ENCODE measurements at places on chromosomes 2 and 18.

DNA sequence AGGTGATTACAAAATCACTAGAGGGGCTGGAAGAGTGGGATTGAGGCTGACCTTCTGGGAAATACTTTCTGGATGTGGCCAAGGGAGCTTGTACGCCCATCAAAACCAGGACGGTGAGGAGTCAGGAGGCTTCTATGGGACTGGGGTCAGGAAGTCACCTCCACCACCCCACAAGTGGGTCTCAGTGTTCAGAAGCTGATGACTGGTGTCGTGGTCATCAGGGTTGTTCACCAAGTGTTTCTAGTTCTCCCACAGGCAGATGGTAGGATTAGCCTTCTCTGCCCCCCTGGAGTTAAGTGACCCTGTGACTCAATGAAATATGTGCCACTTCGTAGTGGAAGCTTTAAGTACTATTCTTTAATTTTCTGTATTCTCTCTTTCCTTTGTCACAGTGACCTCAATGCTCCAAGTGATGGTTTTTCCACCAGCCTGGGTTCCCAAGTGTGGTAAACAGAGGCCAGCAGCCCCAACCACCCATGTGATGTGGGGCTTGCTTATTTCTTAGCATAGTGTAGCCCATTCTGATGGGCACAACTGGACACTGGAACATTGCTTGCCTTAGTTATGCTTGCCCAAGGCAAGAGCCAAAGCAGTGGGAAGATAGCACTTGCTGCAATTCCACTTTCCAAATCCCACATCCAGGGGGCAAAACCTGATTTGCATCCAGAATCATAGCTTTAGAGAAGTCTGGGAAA lies 258.8 kb downstream of the CYP26B1 start:
- DNase-seq: peak; percentile 67

DNA sequence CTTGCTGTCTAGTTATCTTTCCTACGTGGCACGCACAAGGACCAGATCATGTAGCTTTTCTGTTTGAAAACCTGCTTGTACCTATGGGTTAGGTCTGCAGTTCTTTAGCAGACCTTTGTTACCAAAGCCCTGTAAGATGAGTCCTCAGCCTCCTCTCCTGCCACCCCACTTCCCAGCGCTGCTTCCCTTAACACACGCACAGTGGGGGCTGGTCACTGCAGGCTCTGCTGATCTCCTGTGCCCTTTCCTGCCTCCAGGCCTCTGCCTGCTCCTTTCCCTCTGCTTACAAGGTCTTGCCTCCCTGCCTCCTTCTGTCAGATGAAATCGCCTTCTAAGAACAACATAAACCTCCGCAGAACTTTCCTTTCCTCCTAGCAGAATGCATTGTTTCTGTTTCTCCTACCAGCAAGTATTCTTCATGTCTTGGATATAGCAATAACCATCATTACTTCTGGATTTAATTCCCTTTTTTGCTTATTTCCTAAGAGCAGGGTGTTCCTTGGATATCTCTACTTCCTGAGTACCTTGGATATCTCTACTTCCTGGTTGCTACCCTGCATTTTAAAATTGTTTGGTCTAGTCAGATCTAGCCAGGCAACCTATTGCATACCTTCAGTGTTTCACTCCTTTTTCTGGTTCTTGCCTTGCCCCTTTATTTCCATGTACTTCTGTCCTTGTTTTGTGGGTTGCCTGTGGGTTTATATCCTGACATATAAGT lies 159.6 kb upstream of the ALPP start:
- no peak for DNase-seq

- no peak for DNase-seq
Measured at GRCh38 chr2:227824711-227825110, 11.1 kb downstream of the CCL20 start.

DNA sequence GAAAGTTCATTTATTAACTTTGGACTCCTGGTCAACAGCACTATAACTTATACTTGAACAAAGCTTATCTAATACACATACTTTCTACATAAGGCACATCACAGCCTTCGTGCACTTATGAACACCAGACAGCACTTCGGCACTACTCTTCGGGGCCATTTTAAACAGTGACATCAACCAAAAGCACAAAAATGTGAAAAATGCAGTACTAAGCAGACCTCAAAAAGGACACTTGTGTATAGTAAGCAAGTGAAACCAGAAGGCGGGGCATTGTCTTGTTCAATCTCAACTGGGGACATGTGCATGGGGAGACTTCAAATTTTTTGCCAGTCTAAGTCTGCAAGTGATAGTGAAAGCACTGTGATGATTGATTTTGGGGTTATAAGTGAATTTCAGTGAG lies 163.0 kb downstream of the NCKAP5 start:
- no peak for DNase-seq

- DNase-seq: no peak
Measured at GRCh38 chr2:221482666-221483455, 89.2 kb downstream of the EPHA4 start.

- DNase-seq: no peak
Measured at GRCh38 chr2:121279476-121280220, 5.4 kb downstream of the TFCP2L1 start.
